ENCODE measurements at places on chromosomes 5 and 9. TPM values are rescaled to one million over a fixed set of nuclear protein-coding genes. Genes with fewer than 3 reads are reported as not detected.
A peak's percentile ranks its signal among the peaks of the same experiment; 100 is the strongest.

Gene DMRT3
- not detected for total RNA-seq

GRCh38 chr5:38373743-38374142, 115.4 kb downstream of the EGFLAM start:
- no peak overlapping the region for H3K27ac ChIP-seq
- H3K27me3 ChIP-seq, result no peaks in the 10 kb centered on the region
- peak; percentile 73 for DNase-seq
- no peak overlapping the region for H3K4me3 ChIP-seq
- H3K4me1 ChIP-seq, result no peaks in the 10 kb centered on the region
- no peaks in the 10 kb centered on the region for H3K36me3 ChIP-seq

DNA sequence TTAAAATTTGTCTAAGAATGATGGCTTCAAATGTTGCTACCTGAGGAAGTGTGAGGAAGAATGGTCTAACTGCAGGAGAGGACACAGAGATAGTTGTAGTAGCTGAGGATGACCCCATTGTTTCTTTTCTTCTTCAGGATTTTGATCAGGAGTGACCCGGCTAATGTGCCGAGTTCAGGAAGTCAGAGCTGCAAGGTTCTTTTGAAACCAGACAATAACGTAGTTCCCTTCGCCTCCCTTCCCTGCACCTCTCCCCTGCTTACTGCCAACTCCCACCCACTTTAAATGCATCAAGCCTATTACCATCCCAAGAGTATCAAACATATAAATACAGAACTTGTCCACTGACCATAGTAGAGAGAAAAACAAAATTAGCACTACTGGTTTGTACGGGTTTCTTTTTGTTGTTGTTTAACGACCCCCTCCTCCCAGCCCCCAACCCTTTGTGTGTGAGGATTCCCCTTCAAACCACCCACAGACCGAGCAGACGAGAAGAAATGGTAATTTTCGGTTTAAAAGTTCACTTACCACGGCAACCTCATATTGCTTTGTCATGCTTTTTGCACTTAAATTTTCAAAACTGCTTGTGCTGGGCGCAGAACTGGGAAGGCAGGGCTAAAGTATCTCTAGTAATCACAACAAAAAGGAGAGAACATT, 23.5 kb upstream of the ELAVL2 start:
- no peak for DNase-seq
- no peak overlapping the region for H3K27ac ChIP-seq

DNA sequence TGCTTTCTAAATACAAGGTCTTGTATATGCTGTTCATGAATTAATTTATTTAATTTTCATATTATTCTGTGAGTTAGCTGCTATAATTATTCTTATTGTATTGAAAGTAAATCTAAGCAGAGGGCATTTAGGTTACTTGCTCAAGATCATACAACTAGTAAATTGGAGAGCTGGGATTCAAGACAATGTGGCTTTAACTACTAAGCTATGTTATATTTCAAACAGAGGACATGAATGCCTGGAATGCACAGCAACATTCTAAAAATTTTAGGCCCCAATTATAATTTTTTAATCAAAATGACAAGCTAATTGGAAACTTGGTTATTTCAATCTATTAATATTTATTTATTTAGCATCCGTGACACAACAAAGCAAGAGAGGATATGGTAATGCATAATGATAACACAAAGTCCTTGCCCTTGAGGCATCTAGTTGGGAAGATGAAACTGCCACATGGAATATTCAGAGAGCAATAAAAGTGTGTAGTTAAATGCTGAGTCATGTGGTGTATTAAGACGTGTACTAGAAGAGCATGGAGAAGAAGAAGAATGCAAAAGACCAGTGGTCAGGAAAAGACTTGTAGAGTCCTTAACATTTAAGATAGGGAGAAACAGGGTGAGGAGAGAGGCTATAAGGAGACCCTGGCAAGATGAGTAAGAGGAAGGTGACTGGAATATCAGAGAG, 24.4 kb downstream of the CTXN3 start:
- no peaks in the 10 kb centered on the region for H3K27me3 ChIP-seq
- H3K36me3 ChIP-seq, result no peaks in the 10 kb centered on the region
- no peak overlapping the region for H3K27ac ChIP-seq
- H3K4me3 ChIP-seq, result no peak overlapping the region

DNA sequence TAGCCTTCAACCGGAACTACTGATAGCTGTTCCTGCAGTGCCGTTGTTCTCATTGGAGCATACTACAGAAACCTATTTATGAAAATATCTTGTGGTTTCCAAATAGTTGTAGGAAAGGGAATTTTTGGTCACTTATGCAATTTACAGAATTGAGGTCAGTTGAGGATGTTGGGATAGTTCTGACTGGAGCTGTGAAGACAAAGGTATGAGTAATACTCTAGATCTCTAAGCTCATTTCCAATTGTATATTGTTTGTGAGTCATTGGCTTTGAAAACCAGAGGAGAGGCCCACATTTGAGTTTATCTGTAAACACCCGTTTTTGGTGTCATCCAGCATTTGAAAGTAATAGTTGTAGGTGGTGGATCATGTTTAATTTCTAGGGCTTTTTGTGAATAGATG, 561.3 kb upstream of the WWC1 start:
- H3K27ac ChIP-seq, result no peak overlapping the region
- H3K36me3 ChIP-seq, result no peaks in the 10 kb centered on the region
- no peaks in the 10 kb centered on the region for H3K27me3 ChIP-seq
- no peaks in the 10 kb centered on the region for H3K4me1 ChIP-seq
- H3K4me3 ChIP-seq, result no peak overlapping the region

All from cardiac muscle cell (in vitro differentiated cells and primary cell).